Inflammatory macrophage treated with lipopolysaccharide for 1 hour (primary cell): ENCODE measurements at places on chromosomes 11 and 22.
A peak's percentile ranks its signal among the peaks of the same experiment; 100 is the strongest.

- DNase-seq, result no peak
Measured at GRCh38 chr11:129590030-129590752, 214.5 kb downstream of the BARX2 start.

- DNase-seq, result no peak
Measured at GRCh38 chr11:3147626-3148025, 17.5 kb downstream of the OSBPL5 start.

- DNase-seq, result no peak
Measured at GRCh38 chr11:119389611-119390254, 8.2 kb upstream of the USP2 start.

- DNase-seq, result no peak
Measured at GRCh38 chr22:47061226-47061625, 298.8 kb downstream of the TBC1D22A start.

DNA sequence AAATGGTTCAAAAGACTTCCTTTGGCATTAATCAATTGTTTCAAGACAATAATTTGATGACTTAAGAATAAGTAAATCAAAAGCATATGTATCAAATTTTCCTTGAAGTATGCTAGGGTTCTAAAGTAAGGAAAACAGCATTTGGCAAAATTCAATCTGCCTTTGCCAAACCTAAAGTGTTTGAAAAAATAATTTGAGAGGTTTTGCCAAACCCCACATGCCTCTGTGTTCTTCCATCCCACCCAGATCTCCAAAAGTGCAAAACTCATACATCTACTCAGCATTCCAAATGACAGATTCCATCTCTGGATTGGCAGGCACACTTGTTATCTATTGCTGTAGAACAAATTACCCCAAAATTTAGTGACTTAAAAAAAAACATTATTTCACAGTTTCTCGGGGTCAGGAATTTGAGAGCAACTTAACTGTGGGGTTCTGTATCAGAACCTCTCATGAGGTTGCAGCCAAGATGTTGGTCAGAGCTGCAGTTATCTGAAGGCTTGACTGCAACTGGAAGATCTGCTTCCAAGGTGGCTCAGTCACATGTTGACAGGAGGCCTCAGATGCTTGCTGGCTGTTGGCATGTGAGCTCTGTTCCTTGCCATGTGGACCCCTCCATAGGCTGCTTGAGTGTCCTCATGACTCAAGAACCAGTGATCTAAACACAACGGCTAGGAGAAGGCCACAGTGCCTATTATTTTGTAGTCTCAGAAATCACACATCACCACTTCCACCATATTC lies 100.6 kb upstream of the ARHGAP42 start:
- DNase-seq, result no peak

DNA sequence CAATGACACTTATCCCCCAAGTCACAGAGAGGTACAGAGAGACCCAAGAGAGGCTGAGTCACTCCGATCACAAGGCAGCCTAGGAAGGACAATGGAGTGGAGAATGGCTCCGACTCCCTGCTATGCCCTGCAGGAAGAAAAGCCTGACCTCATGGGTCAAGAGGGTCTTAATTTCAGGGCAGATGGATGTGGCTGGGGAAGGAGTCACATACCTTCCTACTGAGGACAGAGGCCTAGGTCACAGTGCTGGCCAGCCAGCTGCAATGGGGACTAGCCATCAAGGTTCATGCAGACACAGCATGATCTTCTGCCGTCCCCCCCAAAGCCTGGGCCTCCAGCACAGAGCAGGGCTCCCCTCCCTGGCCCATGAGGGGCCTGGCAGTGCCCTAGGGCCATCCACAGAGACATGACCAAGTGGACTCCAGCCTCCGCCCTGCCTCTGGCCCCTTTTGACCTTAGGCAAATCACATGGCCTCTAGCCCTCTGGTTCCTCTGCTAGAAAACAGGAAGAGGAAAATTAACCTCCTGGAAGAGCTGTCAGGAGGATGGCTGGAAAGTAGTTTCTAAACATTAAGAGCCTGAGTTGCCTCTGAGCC lies 1.8 kb downstream of the ARRB1 start:
- DNase-seq, result peak; percentile 88

DNA sequence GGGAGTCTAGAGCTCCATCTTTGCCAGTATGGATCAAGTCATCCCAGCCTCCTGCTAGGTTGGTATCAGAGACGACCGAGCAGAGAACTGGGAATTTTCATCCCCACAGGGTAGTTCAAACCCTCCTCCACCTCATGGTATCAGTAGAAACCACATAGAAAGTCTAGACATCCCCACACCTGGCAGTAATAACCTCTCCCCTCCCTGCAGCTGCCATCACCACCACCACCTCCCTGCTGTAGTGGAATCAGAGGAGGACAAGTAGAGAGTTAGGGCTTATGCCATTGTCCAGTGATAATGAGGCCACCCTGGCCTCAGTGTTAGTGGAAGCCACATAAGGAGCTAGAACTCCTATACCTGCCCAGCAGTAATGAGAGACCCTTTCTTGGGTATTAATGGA lies 34.3 kb downstream of the BTG4 start:
- DNase-seq, result no peak

DNA sequence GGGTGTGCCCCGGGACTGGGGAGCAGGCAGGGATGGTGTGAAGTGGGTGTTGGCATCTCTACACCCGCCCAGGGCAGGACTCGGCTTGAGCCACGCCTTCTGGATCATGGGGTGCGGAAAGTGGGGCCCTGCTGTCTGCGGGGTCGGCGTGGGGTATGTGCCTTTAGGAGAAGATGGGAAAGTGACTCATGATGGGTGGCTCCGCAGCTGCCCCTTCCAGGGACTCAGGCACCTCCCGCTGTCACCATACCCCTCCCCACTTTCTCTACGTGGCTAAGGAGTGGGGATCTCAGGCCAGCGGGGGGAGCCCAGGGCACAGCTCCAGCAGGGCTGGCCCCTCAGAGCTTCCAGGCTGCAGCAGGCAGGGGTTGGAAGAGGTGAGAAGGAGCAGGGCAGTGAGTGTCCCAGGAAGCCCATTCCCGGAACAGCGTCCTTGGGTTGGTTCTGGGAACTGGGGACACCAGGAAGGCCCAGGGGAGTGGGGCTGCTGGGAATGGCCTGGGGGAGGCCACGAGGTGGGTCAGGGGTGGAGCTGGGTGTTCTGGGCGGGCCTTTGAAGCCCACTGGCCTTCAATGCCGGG lies 102.9 kb upstream of the FGF3 start:
- no peak for DNase-seq

GRCh38 chr11:98772893-98773292 lies 247.9 kb upstream of the CNTN5 start:
- DNase-seq, result no peak

DNA sequence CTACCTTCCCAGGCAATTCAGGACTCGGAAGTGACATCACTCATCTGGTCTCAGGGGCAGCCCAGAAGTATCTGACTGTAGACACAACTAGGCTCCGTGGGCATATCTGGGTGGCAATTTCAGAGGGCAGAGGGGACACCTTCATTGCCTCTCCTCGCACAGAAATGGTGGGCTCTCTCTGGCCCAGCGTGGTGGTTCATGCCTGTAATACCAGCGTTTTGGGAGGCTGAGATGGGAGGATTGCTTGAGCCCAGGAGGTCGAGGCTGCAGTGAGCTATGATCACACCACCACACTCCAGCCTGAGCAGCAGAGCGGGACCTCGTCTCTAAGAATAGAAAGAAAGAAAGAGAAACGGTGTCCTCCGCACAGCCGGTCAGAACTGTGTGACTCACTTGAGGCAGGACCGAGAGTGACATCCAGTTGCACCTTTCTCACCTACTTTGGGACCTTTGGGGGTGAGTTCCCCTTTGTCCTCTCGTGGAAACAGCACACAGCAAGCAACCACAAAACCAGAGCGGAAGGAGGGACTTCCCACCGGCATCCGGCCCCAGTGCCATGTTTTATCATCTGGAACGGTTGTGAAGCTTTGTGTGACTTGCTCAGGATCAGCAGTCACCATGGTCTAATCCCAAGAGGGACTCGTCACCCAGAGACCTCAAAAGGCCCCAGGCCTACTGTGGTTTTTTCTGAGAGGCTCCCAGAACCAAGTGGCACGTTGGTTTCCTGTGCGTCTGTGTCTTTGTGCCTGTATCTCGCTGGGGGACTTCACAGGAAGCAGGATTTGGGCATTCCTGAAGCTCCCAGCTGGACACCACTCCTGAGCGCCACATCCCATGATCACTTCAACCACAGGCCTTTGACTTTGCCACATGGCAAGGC lies 38.4 kb upstream of the EMID1 start:
- DNase-seq, result peak; percentile 38

DNA sequence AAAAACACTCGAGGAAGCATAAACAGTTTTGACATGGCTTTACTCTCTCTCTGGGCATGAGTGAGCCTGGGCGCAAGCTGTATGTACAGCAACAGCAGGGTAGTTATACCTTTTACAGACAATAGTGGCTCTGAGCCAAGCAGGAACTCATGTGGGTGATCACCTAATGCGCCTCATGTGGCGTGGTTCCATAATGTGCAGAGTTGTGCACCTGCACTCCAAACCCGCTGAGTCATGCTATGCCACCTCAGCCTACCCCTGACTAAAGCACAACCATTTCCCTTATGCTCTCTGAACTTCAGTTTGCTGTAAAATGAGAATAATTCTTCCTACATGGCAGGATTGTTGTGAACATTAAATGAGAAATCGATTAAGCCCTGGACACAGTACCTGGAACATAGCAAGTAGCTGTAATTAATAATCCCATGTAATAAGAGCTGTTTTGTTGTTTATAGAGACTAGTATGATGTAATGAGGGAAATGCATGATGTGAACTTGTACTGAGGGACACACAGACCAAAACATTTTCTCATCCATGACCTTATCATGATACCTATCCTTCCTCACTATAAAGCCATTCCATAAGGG lies 71.6 kb downstream of the CCDC34 start:
- no peak for DNase-seq

- DNase-seq, result no peak
Measured at GRCh38 chr11:108938604-108939003, 273.7 kb downstream of the DDX10 start.

GRCh38 chr11:99275521-99275920 lies 254.8 kb downstream of the CNTN5 start:
- DNase-seq, result no peak

DNA sequence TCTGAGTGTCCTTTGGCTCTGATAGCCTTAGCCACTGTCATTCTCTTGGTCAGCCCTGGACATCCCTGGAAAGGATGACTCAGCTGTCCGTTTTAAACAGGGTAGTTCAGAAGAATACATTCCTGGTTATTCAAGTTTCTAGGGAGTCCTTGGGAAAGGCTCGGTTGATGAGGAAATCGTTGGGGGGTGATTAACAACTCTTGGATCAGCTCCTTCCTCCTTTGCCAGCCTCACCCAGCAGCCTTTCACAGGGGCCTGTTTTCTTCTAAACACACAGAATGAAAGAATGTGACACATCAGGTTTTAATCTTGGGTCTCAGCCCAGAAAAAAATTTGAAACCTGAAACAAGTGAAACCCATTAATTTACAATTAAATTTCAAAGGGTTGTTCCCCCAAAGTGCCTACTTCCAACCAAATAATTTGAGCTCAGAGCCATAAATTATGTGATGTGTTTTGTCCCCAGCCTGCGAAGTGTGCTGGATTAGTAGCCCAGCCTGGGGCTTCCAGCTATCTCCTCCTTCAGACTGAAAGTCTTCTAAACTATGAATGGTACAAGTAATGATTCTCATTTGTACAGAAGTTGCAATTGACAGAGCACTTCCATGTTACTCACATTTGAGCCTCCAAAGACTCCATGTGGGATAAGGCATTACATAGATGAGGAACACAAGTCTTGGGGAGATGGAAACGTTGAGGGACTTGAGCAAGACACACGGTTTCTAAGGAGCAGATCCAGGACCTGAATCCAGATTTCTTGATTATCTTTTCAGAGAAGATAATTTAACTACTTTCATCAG lies 19.3 kb upstream of the MRGPRX2 start:
- DNase-seq, result no peak

DNA sequence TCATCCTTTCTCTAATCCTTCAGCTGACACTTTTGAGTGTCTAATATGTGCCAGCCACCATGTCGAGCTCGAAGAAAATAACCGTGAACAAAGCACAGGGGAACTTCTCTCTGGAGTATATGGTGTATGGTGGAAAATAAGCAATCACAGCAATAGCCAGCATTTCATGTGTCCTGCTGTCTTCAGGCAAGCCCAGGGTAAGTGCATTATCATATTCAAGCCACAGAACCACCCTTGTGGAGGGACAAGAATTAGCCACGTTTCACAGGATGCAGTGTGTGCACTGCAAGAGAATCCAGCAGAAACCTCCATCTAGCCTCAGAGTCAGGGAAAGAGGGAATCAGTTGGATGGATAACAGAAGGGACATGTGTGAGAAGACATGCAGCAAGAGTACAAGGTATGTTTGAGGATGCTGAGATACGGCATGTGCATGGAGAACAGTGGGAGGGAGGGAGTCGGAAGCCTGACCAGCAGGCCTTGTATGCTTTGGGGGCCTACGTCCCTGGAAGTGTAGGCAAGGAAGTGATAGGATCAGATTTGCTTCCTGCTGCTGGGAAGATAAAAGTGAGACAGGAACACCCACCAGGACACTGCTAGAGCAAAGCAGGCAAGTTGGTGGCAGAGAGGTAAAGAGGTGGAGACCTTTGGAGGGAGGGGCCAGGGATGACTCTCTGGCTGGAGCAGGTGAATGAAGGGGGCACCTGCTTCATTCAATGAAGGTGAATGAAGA lies 14.7 kb upstream of the GNAZ start:
- no peak for DNase-seq

DNA sequence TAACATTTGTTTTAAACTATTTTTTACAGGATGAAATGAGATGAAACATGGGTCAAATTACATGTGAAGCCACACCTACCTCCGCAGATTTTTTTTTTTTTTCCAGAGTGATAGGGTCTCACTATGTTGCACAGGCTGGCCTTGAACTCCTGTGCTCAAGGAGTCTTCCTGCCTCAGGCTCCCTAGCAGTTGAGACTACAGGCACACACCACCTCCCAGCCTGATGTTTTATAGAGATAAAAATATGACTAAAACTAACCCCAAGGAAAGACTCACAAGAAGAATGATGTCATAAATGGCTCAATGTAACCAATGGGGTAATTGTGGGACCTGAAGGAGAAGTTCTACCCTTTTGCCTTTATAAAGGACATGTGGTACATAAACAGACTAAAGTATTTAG lies 52.3 kb upstream of the SOX6 start:
- no peak for DNase-seq
